CD4-positive, alpha-beta T cell treated with Interferon alpha-2 for 1 hour (primary cell): ENCODE measurements at places on chromosomes 3 and 15.

DNA sequence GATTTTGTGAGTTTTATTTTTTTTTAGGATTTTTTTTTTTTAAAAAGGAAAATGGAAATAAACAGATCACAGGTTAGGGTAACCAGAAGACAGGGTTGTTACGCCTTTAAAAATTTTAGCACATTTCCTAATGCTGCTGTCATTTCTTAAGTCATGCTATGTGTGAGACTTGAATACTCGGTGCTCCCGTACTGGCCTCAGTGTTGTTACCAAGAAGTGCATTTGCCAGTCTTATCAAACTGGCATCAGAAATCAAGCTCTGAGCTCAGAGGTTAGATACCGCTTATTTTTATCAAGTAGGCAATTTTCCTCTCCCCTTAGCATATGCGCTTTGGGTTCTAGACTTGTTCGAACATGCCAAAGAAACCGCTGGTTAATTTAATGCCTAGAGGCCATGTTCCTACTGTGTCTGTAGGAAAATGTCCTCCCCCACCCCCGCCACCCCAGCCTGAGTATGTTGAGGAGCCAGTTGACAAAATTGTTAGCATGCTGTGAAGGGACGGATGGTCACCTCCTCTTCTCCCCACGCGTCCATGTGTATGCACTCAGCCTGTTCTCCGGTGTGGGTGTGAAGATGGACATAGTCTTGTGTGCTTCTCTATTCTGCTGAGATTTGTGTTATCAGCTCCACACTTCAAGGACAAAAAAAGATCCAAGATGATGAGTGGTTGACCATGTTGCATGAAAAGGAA lies 88.9 kb downstream of the ITPR1 start:
- DNase-seq = no peak

DNA sequence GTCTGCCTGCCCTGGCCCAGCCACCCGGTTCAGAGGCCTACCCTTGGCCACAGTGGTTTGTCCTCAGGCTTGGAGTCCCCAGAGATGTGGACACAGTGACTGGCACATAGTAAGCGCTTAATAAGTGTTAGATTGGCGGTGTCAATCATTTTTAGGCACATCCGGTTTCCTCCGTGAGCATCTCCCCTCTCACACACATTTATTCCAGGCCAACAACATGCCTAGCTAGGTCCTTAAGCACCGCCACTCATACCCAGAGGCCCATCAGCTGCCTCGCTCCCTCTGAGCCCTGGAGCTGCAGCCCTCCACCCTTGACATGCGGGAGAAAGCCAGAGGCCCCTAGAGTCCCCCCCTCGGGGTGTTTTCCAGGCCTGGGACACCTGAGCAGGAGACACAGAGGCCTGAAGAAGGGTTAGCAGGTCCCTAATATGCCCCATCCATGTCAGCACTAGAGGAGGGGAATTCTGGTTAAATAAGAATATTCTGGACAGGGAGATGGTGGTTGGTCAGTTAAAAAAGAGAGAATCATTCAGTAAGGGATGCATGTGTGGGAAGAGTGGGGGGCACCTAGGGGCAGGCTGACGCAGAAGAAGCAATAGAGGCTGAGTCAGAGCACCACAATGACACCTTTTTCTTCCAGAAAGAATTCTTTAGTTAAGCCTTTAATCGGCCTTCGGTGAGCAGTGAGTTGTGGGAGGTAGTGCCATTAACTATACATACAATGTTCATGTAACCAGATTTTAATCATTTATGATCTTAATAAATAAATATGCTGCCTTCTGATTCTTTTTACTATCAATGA lies 22.3 kb downstream of the NR2F2 start:
- DNase-seq = no peak

GRCh38 chr3:105770410-105770809 lies 98.4 kb downstream of the CBLB start:
- DNase-seq = no peak

GRCh38 chr15:73393336-73393735 lies 24.6 kb upstream of the HCN4 start:
- DNase-seq = no peak

GRCh38 chr15:51869060-51869421 lies 39.6 kb downstream of the TMOD3 start:
- DNase-seq = no peak

DNA sequence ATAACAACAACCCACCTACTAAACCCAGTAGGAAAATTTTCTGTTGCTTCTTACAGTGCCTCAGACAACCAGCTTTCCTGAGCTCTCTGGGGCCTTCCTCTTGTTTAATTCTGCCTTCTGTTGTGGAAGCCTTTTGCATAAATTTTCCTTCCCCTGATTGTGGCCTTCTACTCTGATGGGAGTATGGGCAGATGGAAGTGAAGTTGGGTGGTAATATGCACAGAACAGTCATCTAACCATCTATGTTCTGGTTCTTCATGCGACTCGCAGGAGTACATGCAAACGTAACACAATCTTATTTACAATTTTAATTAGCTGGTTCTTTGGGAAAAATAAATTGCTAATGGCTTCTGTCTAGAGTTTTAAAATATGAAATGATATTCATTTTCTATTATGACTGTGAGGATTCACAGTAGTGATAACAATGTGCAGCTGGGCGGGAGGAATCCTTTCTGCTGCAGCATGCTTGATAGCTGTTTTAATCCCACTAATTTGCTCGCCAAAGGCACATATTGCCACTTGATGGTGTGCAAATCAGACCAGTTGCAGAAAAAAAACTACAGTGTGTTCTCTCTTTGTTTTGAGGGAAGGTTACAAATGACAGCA lies 311.5 kb upstream of the ROPN1 start:
- DNase-seq = no peak

DNA sequence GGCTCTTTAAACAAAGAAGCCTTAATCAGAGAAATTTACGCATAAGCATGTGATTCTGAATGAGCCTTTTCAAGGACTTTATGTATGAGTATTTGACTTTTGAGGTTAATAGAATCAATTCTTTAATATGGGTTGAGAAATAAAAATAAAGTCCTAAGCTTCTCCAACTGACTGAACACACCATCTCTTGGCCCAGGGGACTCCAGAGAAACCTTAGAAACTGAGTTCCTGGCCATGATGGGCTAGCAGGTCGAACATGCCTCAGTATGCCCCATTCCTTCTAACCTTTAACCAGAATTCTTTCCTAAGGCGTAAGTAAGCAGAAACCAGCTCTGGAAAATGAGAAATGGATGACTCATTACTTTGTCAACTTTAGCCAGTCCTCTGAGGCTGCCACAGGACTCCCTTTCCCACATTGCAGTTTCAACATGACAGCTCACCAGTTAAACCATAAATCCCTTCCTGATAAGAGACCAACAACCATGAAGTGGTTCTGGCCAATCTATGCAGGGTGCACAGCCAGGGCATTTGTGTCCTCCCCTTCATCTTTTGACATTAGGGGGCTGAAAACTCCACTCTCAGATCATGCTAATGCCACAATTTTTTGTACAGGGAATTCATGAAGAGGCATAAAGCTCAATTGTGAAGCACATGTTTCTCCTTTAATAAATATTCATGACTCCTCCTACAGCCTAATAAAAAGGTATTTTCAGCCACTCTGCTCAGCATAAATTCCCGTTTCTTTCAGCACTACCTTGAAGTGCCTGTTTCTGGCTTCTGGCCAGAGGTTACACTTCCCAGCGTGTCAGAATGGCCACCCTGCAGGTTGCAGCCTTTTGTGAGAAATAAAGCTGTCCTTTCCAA lies 33.3 kb downstream of the TM4SF18 start:
- no peak for DNase-seq

DNA sequence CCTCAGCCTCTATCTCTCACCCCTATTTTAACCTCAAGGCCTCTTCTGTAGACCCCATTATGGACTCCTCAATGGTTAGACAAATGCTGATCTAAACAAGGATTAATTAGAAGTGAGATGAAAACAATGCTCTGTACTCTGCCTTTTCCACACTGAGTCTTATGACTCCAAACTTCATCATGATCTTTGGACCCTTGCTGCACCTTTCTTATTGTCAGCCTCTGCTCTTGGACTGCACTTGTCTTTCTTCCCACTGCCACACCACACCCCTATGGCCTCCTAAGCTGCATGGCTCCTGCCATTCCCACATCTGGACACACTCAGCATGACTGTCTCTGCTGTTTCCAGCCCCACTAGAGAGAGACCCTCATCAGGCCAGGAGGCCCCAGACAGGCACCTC lies 348.2 kb downstream of the RORA start:
- DNase-seq = no peak

GRCh38 chr15:66566963-66567531 lies 1.2 kb upstream of the LCTL start:
- peak; percentile 70 for DNase-seq

DNA sequence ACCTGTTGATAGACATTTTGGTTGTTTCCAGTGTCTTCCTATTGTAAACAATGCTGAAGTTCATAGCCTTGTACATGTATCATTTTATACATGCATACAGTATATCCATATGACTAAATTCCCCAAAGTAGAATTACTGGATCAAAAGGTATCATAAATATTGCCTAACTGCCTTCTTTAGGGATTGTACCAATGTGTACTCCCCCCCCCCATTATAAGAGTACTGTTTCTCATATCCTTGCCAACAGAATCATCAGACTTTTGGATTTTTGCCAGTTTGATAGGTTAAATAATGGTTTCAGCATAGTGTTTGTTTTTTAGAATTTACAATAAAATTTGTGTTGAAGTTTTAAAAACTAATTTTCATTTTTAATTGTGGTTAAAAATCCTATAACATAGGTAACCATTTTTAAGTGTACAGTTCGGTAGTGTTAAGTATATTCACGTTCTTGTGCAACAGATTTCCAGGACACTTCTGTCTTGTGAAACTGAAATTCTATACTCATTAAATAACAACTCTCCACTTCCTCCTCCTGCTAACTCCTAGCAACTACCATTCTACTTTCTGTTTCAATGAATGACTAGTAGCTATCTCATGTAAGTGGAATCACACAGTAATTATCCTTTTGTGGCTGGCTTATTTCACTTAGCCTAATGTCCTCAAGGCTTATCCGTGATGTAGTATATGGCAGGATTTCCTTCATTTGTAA lies 30.8 kb upstream of the MAP3K13 start:
- no peak for DNase-seq

- DNase-seq = no peak
Measured at GRCh38 chr3:166388321-166388720, 551.1 kb upstream of the BCHE start.

- DNase-seq = no peak
Measured at GRCh38 chr3:37984051-37984450, 6.5 kb upstream of the VILL start.
